Activated CD8-positive, alpha-beta T cell treated with anti-CD3 and anti-CD28 coated beads for 36 hours (primary cell): ENCODE measurements at places on chromosomes 6 and 20. TPM values are rescaled to one million over a fixed set of nuclear protein-coding genes. Genes with fewer than 3 reads are reported as not detected.

PRDM13 gene
- total RNA-seq, result not detected

- H3K27me3 ChIP-seq, result peaks cover 12% of the 10 kb centered on the region
- no peak for DNase-seq
- H3K27ac ChIP-seq, result no peak overlapping the region
- H3K36me3 ChIP-seq, result no peaks in the 10 kb centered on the region
These were observed 25.2 kb downstream of the FNDC1 start for GRCh38 chr6:159194421-159194820.

DNA sequence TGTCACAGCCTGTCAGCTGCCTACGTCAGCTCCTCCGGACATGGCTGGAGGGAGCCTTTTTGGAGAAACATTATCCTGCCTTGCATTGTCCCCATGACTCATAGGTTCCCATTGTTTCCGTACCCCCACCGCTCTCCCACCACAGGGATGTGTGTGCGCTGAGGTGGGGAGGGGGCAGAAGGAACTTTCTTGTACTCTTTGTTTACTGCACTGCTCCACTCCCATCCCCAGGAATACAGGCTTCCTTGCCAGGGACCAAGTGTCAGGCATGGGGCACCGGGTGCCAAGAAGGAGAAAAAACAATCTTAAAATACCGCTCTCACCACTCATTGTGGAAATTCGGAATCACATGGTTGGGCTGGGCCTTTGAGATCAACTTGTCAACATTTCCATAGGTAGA lies 51.0 kb downstream of the KCNK5 start:
- H3K27ac ChIP-seq, result no peak overlapping the region
- H3K36me3 ChIP-seq, result peaks cover 10% of the 10 kb centered on the region
- no peaks in the 10 kb centered on the region for H3K4me1 ChIP-seq
- no peaks in the 10 kb centered on the region for H3K27me3 ChIP-seq

GRCh38 chr20:6439737-6440442 lies 317.1 kb upstream of the FERMT1 start:
- H3K27ac ChIP-seq, result no peak overlapping the region
- no peaks in the 10 kb centered on the region for H3K36me3 ChIP-seq
- no peaks in the 10 kb centered on the region for H3K4me1 ChIP-seq
- H3K4me3 ChIP-seq, result no peak overlapping the region
- DNase-seq, result no peak

DNA sequence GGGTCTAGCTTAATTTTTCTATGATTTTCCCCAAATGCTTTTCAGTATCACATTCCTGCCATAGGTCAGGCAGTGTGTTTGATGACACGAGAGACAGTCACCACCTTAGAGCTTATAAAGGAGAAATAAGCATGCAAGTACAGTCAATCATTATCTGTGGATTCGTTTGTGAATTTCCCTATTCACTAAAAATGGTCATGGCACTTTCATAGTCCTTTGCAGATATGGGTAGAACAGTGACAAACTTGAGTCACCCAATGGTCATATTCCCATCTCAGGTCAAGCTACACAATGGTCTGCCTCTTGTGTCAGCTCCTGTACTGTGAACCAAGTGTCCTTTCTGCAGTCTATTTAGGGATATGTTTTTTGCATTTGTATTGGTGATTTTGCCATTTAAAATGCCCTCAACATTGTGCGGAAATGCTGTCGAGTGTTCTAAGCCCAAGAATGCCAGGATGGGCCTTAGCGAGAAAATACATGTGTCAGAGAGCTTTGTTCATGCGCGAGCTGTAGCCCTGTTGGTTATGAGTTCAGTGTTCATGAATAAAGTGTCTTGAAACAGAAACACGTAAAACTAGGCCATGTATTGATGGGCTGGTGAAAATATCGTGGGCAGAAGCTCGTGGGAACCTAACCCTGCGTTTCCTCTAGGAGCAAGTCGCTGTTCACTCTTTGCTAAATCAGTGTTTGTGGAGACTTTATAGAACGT lies 19.8 kb downstream of the SUMO4 start:
- H3K36me3 ChIP-seq, result peaks cover 7% of the 10 kb centered on the region
- no peak overlapping the region for H3K27ac ChIP-seq
- peaks cover 9% of the 10 kb centered on the region for H3K4me1 ChIP-seq
- H3K4me3 ChIP-seq, result no peak overlapping the region
- H3K27me3 ChIP-seq, result no peaks in the 10 kb centered on the region

GRCh38 chr6:34317882-34318498 lies 69.2 kb upstream of the SMIM29 start:
- H3K27ac ChIP-seq, result no peak overlapping the region
- no peak overlapping the region for H3K4me3 ChIP-seq
- peaks cover 47% of the 10 kb centered on the region for H3K4me1 ChIP-seq
- peaks cover 6% of the 10 kb centered on the region for H3K36me3 ChIP-seq
- DNase-seq, result no peak

- H3K27ac ChIP-seq, result no peak overlapping the region
- H3K36me3 ChIP-seq, result no peaks in the 10 kb centered on the region
- no peak for DNase-seq
- no peak overlapping the region for H3K4me3 ChIP-seq
These were observed 402.7 kb upstream of the AGPAT4 start for GRCh38 chr6:161676586-161676985.
